ENCODE measurements at places on chromosomes 6 and 20.
A peak's percentile ranks its signal among the peaks of the same experiment; 100 is the strongest.

DNA sequence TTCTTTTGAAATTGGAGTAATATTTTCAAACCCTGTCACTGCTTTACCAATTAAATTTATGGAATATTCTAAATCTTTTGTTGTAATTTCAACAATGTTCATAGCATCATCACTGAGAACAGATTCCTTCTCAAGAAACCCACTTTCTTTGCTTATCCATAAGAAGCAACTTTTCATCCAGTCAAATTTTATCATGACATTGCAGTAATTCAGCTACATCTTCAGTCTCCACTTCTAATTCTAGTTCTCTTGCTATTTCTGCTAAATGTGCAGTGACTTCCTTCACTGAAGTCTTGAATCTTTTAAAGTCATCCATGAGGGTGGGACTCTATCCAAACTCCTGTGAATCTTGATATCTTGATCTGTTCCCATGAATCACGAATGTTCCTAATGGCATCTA lies 132.4 kb downstream of the INSM1 start:
- no peak for DNase-seq

- DNase-seq: no peak
These were observed 110.3 kb downstream of the BCAS1 start for GRCh38 chr20:53959911-53960578.

- peak; percentile 77 for DNase-seq
These were observed 6.1 kb upstream of the HSPA1B start for GRCh38 chr6:31821301-31822035.

GRCh38 chr6:138331444-138331843 lies 46.3 kb upstream of the SMIM28 start:
- no peak for DNase-seq

DNA sequence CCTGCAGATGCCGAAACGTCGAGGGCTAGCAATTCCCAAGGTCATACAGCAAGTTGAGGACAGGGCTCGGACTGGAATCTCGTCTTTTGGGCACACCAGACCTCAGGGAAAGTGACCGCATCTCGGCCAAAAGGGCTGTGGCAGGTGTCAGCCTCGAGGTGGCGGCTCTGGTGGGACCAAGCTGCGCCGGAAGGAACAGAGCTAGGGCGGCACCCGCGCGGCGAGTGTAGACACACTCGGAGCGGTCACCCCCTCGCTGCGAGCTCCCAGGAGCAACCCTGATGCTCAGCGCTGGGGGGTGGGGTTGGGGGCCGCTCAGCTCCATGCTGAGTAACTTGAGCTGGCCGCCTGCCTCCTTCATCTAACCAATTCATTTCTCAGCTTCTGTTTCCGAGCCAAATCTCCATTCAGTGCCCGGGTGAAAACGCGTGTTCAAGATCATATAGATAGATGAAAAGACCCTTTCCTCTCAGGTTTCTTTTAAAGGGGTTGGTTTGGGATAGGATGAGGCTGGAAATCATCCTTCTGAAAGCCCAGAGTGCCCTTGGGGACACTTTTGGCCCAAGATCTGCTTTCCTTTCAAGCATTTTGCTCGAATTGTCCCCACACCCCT lies 2.2 kb upstream of the TUBB2B start:
- DNase-seq: peak; percentile 62

- peak; percentile 42 for DNase-seq
These were observed 70.8 kb upstream of the RIPOR2 start for GRCh38 chr6:25006565-25007001.

DNA sequence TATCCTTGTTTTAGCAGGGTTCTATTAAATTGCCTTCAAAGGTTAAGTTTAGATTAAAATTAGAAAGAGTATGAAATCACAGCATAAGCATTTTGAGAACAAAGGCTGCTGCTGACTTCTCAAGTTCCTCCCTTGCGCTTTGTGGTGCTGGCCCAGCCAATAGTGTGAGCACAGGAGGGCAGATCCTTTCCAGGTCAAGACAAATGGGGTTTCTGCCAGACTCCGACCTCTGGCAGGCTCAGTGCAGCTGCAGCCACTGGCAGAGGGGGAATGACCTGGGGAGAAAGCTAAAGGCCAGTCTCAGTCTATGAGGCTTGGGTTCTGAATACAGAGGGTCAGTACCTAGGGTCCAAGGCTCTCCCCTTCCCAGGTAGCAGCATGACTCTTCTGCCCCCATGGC lies 27.0 kb downstream of the CLIC5 start:
- DNase-seq: no peak

DNA sequence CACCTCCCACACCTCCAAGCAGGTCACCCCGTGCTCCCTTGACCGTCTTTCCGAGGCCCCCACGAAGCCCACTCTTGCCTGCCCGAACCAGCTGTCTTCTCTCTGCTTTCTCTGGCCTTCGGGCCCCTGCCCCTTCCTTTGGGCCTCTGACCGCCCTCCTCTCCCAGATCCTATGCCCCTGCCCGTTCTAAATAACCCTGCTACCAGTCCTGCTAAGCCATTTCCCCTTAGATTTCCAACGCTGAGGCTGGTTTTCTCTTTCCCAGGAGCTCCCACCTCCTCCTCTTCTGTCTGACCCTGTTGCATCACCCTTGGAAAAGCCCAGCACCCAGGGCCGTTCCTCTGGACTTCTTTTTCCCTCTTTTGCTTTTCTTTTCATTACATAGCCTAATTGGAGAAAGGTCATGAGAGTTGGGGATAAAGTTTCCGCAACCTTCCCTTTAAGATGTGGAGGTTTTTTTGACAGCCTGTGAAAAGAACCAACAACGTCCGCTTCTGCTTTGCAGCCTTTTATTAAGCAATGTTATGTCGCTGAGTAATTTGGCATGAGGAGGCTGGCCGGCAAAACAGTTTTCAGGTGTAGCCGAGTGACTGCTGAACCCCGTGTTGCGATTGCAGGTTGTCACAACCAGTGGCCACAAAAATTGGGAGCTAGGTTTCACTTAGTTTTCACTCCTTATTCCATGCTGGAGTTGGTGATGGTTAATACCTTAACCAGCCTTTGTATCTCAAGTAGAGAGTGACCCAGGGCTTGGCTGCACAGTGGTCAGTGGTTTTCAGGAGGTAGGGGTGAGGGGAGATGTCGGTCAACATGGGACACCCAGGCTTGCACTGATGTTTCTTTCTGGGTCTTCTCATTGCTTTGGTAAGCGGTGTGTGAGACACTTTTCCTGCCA lies 970 bp downstream of the BLTP3A start:
- DNase-seq: no peak

- no peak for DNase-seq
These were observed 99.3 kb downstream of the TTLL2 start for GRCh38 chr6:167424060-167424673.

Measured in anterior cingulate cortex (tissue), 58 donors.